Activated CD4-positive, alpha-beta T cell treated with anti-CD3 and anti-CD28 coated beads for 4 hours (primary cell): ENCODE measurements at places on chromosomes 12 and 14.

GRCh38 chr12:22014041-22014782, 31.8 kb upstream of the CMAS start:
- no peak for DNase-seq

- DNase-seq, result no peak
Observed at GRCh38 chr12:57233357-57234232, 4.1 kb downstream of the SHMT2 start.

- DNase-seq, result no peak
Observed at GRCh38 chr12:26360062-26360461, 164.7 kb downstream of the SSPN start.

- DNase-seq, result no peak
Observed at GRCh38 chr14:99327458-99328250, 55.7 kb upstream of the BCL11B start.

GRCh38 chr12:31368666-31369361, 42.9 kb upstream of the SINHCAF start:
- DNase-seq, result no peak
